ENCODE measurements at places on chromosomes 16 and 17.

GRCh38 chr16:65910291-65910690, 456.2 kb upstream of the CDH5 start:
- no peak for DNase-seq

GRCh38 chr16:23728112-23728477, 15.1 kb upstream of the ERN2 start:
- no peak for DNase-seq

GRCh38 chr17:52696362-52696761, 537.8 kb upstream of the CA10 start:
- DNase-seq = no peak

DNA sequence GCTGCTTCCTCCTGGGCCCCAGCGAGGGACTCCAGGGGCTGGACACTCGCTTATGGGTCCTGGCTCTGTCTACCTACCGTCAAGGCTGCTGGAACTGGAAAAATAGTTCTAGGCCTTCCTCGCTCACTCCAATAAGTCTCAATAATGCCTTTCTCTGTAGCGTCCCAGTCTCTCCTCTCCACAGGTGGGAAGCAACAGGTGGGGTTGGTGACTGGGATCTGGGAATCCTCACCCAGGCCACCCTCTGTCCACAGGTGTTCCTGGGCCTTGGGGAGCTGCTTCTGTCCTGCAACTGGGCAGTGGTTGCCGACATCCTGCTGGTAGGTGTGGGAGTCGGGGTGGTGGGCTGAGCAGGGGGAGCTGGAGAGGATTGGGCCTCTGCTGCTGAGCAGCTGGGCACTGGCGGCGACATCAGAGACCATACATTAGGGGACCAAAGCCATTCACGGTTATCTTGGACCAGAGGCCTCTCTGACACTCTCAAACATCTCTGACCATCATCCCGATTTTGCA, 20.3 kb upstream of the SPNS2 start:
- DNase-seq = no peak

- no peak for DNase-seq
These were observed 604 bp downstream of the HS3ST3B1 start for GRCh38 chr17:14301279-14302090.

DNA sequence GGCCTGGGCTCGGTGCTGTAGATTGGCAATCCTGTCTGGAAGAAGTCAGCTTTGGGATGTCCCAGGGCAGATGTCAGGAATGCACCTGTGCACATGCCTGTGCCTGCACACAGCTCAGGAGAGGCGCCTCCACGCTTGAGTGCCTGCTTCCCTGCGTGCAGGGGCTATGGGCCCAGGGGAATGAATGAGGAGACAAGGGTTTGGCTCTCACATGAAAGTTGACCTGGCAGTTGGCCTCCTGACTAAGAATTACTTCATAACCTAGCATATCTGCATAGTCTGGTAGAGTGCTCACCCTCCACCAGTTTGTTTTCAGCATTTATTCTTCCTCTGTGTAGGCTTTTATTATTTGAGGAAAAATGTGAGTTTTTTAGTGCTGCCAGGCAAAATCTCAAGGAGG, 50.0 kb downstream of the PLD6 start:
- peak; percentile 35 for DNase-seq

DNA sequence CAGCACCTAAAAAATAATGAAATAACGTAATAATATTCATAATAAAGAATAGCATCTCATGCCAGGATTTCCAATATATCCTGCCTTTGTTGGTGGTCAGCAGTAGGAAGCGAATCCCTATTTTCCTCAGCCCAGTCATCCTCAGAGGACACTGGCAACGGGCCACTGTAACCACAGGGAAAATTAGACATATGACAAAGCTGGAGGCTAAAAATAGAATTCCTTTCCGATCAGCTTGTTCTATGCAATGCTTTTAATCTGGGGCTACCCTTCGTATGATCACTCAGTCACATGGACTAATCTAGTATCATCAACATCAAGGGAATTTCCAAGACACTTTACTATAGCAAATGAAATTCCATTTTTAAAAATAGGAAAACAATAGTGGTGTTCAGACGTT, 246.9 kb upstream of the KCNJ16 start:
- DNase-seq = peak; percentile 5

- peak; percentile 12 for DNase-seq
These were observed 166.0 kb upstream of the ZFHX3 start for GRCh38 chr16:73213732-73214455.

- DNase-seq = peak; percentile 33
These were observed 44.4 kb upstream of the MED13 start for GRCh38 chr17:62109378-62109902.

DNA sequence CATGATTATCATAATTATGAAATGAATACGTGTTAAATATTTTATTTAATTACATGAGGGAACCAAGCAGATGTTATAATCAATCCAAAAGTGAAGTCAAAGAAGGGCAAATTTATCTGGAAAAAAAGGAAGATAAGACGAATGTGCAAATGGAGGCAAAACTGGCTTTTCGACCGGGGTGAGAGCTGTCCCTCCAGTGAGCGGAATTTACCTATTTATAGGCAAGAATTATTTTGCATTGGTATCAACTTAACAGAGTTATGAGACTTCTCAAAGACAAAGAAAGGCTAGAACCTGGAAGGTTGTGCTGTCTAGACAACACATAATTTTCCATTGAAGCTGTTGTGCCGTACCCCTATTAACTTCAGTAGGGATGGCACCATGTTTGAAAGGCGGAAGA, 1.4 kb upstream of the GGA2 start:
- DNase-seq = no peak

- no peak for DNase-seq
These were observed 6.6 kb upstream of the EFCAB13 start for GRCh38 chr17:47317119-47317518.

DNA sequence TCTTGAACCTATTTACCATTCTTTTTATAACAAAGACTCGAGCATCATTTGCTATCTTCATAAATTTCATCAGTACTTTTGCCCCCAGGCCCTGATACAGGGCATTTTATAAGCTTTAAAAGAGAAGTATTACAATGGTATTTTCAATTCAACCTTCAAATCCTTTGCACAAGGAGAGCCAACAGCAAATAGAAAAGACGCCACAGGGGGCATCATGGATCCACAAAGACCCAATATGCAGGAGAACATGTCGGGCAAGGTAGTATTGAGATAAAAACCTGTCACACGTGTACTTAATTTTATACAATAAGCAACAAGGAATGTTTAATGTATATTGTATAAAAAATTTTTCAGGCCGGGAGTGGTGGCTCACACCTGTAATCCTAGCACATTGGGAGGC, 10.2 kb downstream of the MAP3K14 start:
- no peak for DNase-seq

DNA sequence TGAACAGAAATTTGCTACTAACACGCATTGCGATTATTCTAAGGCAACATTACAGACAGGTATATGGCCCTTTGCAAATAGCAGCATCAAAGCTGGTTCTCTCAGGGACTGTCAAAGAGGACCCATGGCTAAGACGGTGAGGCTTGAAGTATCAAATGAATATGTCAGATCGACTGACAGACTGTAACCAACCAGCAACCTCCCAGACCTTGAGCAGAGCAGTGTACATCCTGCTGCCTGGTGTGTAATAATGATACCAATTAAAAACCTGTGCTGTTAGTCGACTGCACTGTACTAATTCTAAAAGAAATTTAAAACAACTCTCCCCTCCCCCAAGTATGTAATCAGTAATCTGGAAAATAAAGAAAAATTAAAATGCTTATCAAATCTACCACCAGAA, 35.9 kb upstream of the GHDC start:
- DNase-seq = no peak

DNA sequence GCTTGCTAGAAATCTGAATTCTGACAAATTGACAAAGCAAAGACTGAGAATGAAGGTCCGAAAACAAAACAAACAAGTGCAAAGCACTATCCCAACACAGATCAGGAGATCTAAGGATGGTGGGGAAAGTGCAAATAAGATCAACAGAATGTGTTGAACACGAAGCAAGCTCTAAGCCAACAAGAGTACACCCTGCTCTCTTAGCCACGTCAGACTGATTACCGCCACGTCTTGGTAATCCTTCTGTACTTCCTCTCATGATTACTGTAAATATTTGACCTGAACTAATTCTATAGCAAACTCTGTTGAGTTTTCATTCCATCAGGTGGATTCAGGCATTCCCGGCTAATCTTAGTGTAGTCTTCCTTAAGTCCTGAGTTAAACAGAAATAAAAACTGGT, 34.3 kb upstream of the ERCC4 start:
- no peak for DNase-seq

DNA sequence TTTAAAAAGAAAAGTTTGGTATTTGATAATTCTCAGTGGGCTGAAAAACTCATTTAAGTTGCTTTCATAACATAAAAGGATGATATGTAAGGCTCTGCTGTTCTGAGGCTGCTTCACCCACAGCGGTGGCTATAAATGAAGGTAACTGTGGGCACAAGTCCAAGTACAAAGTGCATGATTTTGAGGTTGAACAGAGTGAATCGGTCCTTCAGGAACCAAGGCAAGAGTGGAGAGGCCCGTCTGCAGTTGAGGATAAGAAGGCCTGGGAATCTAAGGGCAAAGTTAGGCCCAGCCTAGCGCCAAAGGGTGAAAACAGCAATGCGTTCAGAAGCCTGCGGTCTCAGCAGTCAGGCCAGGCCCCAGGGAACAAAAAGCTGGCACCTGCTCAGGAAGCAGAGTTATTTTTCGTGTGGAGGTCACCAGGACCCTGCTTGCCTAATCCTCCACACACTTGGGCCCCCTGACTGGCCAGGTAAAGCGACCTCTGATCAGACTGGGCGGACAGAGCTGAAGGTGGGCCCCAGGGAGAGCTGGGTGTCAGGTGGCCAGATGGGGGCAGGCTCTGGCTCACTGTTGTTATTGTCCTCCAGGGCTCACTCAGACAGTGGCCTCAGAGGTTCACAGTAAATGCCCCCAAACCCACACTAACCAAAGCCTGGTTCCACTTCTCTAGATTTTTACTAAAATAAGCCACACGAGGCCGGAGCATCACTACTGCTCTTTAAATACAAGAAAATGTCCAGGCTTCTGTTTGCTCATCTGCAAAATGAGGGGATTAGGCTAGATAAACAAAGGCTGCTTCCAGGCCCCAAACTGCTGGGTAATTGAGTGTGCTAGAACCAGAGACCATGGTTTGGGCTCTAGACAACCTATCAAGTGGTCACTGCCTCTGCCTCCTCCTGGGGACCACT, 46.5 kb downstream of the TEX2 start:
- DNase-seq = no peak

DNA sequence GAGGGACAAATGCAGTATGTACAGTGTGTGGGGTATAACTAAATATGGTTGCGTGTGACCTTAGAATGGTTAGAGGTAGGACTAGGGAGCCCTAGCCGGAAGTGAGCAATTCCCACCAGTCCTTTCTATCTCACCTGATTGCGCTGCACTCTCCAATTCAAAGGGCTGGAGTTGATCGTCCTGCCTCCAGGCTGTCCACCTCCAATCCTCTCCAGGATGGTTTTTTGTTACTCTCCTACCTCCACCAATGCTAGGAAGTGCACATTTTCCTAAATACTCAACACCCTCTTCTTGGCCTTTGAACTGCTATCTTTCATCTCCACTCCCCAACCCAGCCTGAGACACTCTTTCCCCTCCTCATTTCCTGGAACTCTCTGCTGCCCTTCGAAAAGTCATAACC, 181.7 kb upstream of the ASIC2 start:
- no peak for DNase-seq

- DNase-seq = no peak
These were observed 31.0 kb upstream of the KCNJ2 start for GRCh38 chr17:70138291-70138865.

DNA sequence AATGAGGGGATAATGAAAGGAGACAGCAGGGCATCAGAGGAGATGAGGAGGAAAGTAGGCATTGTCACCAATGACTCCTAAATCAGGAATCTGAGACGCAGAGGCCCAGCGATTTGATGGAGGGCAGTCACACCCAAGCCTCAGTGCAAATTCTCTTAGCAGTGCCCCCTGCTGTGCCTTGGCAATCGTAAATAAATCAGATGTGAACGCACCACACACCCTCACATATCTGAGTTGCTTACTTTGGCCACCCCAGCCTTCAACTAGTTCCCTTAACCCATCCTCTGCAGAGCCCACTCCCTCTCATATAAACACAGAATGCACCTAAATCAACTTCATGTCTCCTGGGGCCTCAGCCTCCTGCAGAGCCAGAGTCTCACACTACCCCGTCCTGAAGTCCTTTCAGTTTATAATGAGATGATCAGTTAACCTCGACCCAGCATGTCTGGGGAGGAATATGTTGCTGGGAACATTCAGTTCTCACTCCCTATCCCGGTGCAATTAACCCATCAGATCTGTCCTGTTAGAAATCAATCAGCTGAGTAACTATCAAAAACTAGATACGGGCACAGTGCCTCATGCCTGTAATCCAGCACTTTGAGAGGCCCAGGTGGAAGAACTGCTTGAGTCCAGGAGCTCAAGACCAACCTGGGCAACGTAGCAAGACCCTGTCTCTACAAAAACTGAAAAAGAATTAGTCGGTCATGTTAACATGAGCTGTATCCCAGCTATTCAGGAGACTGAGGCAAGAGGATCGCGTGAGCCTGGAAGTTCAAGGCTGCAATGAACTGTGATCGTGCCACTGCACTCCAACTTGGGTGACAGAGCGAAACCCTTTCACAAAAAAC, 78.4 kb downstream of the SLC39A11 start:
- no peak for DNase-seq

GRCh38 chr16:26708428-26708827, 358.3 kb upstream of the C16orf82 start:
- no peak for DNase-seq

DNA sequence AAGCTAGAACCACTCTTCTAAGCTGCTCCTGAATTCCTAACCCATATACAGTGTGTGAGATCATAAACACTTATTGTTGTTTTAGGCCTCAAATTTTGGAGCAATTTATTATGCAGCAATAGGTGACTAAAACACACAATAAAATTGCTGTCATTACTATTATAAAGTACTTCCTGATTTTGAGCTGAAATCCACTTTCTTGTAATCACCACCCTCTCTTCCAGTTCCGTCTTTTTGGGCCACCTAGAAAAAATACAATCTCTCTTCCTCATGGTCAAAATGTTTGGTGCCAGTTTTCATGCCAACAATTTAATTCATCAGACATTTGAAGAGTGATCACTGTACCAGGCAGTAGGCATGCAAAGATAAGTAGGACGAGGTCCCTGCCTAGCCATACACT, 43.3 kb upstream of the NF1 start:
- DNase-seq = no peak

All from GM04504 (cell line).